ENCODE measurements at places on chromosomes 16 and 17.

- DNase-seq: no peak
Measured at GRCh38 chr17:2218426-2218825, 85.2 kb downstream of the SMG6 start.

DNA sequence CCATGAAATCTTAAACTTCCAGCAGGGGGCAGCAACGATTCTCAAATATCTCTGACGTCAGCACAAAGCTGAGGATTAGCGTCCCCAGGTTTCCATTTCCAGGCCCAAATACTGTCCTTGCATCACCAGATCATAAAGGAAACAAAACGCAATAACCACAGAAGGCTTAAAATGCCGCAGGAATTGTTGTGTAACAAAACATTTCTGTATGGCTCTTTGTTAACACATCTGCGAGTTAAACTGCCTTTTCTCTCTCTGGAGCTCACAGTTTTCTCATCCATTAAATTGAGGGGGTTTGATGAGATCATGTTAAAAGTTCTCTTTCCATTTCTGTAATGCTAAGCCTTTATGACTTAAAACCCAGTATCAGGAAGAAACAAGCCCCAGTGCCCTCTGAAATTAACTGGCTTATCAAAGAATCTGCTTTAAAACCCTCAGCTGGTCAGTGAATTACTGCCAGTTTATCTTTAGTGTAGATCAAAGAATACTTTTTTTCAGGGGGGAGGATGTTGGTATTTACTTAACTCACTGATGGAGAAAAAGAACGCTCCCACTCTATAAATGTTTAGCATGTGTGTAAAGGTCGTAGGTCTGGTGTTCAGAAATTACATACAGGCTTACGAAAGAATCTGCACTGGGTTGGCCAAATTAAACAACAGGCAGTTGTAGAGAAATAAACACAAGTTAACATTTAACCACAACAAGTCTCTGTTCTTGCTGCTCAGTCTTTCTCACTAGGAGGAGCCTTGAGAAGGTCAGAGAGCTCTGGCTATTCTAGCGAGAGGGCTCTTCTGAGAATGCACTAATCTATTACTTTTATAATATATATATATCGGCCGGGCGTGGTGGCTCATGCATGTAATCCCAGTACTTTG, 10.6 kb upstream of the TERF2 start:
- no peak for DNase-seq

DNA sequence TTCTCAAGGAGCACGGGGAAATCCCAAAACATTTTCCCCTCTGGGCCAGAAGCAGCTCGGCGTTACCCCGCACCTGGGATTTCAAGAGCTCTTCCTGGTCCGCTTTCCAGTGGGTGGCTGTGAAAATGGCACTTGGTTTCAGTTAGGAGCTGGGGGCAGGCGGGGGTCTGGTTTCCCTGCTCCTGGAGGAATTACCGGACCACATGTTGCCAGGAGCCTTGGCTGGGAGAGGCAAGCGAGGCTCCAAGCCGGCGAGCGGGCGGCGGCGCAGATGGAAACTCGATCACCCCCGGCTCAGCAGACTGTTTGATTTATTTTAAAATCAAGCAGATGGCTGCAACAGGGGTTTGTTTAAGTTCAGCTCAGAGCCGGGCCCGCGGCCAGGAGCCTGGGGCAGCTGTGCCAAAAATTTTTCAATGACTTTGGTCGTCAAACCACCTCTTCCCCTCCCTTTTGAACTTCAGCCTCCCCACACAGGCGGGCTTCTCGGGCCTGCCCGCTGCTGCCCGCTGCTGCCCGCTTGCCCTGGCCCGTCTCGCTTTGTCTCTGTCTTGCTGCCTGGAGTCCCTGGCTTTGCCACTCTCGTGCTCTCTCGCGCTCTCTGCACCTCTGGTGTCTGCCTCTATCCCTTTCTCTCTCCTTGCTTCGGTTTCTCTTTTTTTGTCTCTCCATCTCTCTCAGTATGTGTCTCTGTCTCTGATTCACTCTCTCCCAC, 108.0 kb upstream of the CIBAR2 start:
- no peak for DNase-seq

DNA sequence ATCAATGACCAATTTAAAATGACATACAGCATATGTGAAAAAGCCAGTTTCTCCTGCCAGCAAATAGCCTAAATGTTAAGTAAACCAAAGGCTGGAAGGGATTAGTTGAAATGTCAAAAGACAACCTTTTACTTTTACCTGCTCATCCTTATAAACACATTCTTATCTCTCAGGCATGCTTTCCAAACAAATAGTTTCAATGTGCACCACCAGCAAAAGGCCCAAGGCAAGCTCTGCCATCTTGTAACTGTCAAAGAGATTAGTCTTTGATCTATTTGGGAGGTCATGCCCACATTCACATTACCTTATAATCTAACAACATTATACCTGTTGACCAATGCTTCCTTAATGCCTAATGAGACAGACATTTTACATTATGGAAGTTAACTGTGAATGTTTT, 132.2 kb upstream of the NACA2 start:
- DNase-seq: no peak

- DNase-seq: no peak
Measured at GRCh38 chr17:58121925-58122324, 26.3 kb upstream of the OR4D1 start.

DNA sequence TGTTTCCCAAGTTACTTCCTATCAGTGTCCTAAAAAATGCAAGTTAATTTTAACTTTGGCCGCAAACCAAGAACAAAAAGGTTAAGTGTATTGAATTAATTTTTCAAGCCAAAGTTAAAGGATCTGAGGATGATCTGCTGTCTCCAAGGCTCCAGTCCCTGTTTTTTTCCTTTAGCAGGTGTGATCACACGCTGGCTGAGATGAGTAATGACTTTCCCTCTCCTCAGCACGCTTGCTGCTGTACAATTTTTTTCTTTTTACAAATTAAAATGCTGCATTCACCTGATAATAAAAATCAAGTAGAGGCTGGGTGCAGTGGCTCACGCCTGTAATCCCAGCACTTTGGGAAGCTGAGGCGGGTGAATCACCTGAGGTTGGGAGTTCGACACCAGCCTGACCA, 3.9 kb upstream of the TNFSF12 start:
- no peak for DNase-seq

- no peak for DNase-seq
Measured at GRCh38 chr17:6244253-6244652, 174.1 kb downstream of the WSCD1 start.

DNA sequence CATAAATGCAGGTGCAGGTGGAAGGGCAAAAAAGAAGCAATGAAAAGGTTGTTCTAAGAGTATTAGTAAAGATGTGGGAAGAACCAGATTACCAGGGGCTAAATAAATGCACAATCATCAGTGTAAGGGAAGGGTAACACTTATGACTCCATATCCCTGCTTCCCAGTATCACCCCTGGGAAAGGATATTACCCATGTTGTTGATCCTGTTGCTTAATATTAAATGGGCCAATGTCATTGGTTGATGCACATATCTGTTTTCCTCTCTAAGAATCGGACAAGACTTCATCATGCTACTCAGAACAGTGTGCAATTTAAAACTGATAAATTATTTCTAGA, 34.7 kb upstream of the ABCA6 start:
- no peak for DNase-seq

DNA sequence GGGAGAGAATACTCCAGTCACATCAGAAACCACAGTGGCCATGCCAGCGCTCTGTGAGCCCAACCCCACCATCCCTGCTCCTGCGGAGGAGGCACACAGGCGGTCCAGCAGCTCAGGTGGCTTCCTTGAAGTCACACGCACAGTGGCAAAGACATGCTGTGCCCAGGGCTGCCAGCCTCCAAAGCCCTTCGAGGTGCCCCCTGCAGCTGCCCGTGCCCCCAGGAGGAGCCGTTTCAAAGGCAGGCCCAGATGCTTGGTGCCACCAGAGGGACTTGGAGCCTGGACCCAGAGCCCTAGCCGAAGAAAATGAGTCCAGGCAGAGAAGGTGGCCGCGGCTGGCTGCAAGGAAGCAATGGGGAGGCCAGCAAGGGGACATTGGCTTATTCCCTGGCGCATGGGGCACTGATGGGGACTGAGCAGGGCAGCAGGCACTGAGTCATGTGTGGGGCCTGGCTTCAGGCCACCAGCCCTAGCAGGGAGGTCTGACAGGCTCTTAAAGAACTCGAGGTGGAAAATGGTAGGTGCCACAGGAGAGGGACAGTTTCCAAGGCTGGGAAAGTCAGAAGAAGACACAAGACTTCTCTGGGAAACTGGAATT, 17.2 kb upstream of the CACNG1 start:
- DNase-seq: no peak

DNA sequence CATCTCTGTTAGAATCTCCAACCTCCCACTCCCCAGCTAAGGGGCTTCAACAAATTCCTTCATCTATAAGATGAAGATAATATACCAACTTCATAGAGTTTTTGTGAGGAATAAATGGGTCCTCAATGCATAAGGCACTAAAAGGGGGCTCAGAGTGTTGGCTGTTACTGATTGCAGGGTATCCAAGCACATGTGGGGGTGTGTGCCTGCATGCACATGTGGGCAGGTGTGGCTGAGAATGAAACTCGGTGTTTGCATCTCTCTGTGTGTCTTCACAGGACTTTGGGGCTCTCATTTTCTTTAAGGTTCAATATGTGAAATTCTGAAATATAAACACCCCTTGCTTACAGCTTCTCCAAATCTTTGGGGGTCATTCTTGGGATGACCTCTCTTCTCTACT, 4.1 kb upstream of the PPP1R9B start:
- no peak for DNase-seq

DNA sequence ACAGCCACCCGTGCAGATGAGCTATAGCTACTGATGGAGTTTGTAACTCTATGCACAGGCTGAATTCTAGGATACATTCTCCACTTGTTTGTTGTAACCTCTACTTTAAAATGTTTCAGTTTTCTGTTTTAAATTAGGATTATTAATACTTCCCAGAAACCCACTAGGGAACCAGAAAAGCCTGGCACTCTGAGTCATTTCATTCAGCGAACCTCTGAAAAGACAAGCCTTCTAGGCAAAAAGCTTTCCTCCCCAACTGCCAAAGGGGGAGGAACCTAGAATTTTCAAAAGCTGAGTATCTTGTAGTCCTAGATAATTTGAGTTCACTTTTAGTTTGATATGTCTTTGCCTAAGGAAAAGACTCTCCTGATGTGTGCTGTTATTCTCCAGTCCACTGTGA, 43.2 kb downstream of the GOSR1 start:
- DNase-seq: no peak

GRCh38 chr16:84038469-84038868, 4.1 kb downstream of the SLC38A8 start:
- no peak for DNase-seq

- no peak for DNase-seq
Measured at GRCh38 chr17:66928949-66929348, 35.6 kb upstream of the CACNG4 start.

- no peak for DNase-seq
Measured at GRCh38 chr17:83082424-83082823, 3.0 kb downstream of the METRNL start.

GRCh38 chr16:17382949-17383863, 87.6 kb downstream of the XYLT1 start:
- DNase-seq: no peak

GRCh38 chr17:4043862-4044261, 79.6 kb upstream of the ATP2A3 start:
- no peak for DNase-seq

DNA sequence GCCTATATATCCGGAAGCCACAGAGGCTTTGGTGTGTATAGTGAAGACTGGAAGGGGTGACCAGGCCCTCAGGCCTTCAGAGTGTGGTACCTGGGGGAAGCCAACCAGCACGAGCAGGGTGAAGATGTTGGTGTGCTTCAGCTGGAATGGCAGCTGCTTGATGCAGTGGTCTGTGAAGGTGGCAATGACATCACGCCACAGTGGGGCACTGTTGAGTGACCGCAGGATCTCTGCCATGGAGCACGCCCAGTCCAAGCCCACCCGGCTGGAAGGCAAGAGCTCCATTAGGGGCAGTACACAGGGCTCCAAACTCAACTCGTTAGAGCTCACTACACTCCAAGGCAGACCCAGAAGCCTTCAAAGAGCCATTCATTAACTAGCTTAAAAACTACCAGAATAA, 68.5 kb upstream of the ATP2A3 start:
- DNase-seq: no peak

- DNase-seq: no peak
Measured at GRCh38 chr17:77616254-77616731, 342.2 kb upstream of the TNRC6C start.

DNA sequence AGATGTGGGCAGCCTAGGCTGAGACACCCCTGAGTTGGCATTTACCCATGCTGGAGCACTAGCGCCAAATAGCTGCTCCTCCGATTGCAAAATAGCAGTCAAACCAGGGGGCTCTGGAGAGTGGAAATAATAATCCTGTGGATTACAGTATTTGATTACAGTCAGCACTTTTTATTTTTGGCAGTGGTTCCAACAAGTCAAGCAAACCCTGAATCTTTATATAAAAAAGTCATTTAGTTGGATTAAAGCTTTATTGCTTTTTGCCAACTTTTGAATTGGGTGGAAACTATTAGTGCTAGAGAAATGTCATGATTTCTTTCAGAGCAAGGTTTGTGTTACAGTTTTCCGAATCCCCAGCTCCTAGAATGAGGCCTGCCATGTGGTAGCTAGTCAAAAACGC, 99.3 kb upstream of the FAM20A start:
- DNase-seq: no peak

DNA sequence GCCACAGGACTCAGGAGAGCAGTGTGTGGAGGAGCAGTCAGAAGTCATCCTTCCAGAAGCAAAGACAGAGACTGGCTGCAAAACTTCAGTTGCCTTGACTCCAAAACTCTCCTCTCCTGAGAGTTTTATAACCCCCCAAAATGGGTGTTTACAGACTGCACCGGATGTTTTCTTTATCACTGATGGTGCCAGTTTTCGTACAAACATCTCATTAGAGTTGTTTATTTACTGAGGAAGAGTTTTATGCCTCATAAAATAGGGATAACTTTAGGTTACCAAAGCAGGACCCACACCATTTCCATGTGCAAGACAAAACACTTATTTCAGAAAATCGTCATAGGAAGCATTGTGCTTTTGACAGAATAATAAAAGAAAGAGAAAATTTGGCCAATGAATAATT, at the start of gene KRT40:
Gene KRT40, minus strand, starts transcription at position 101 of the 400 bp plus-strand sequence. Its CDS starts 53 bp downstream, at position 48.
- no peak for DNase-seq

DNA sequence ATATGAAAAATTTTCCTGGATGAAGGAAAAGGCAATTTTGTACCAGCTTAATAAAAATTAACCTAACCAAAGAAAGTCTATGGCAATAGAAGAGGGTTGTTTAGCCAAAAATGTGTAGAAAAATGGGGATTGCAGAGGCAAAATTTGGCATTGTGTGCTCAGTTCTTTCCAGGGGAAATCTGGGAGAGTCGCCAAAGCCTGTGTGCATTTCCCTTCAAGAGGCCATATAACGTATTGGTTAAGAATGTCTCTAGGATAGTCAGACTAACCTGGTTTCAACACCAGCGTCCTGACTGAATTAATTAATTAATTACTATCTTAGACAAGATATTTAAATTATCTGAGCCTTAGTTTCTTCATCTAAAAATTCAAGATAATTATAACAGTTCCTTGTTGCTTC, 44.8 kb upstream of the HLF start:
- DNase-seq: no peak

Data from GM18507 (cell line).